Osteoblast (primary cell): ENCODE measurements at places on chromosomes 2 and 18. TPM values are rescaled to one million over a fixed set of nuclear protein-coding genes. Genes with fewer than 3 reads are reported as not detected.

DNA sequence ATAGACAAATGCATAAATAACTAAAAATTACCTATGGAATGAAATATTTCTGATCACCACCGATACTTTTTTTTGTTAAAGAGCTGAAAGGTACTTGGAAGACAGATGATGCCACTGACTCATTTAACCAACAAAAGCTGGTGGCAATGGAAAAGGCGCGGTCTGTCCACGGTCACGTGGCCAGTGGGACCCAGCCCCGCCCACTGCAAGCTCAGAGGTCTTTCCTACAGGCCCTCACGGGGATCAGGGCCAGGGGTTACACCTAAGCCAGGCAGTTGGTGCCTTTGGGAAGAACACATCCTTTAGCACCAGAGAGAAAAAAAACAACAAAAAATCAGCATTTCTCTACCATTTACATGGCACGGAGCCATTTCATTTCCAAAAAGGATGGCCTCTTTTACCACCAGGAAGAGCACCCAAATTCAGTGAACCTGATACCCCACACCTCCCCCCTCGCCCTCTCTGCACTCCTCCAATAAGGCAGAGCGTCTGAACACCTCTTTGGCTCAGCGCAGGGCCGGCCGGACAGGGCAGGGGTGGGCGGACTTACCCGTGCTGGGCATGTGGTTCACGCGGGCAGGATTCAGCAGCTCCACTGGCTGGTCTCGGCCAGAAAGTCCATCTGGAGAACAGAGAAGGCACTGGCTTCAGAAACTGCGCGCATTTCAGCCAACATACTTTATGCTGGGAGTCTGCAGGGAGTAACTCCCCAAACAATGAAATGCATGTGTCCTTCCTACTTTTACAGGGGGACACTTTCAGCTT is 164.6 kb downstream of the HDAC4 start:
- no peak overlapping the region for H3K27ac ChIP-seq
- no peak for DNase-seq
- peaks cover 2% of the 10 kb centered on the region for H3K36me3 ChIP-seq
- H3K4me3 ChIP-seq = no peak overlapping the region
- H3K4me1 ChIP-seq = no peaks in the 10 kb centered on the region

- peaks cover 25% of the 10 kb centered on the region for H3K4me1 ChIP-seq
- H3K27ac ChIP-seq = no peak overlapping the region
- no peaks in the 10 kb centered on the region for H3K27me3 ChIP-seq
- no peak for DNase-seq
These were observed 255.3 kb downstream of the CYP26B1 start for GRCh38 chr2:71892423-71892730.

GRCh38 chr2:397926-398325 is 110.0 kb upstream of the ALKAL2 start:
- DNase-seq = no peak
- H3K36me3 ChIP-seq = no peaks in the 10 kb centered on the region
- no peaks in the 10 kb centered on the region for H3K27me3 ChIP-seq
- H3K4me3 ChIP-seq = no peak overlapping the region

GRCh38 chr2:44748-45341 is 1.5 kb downstream of the FAM110C start:
- H3K27ac ChIP-seq = no peak overlapping the region
- no peaks in the 10 kb centered on the region for H3K4me1 ChIP-seq
- no peaks in the 10 kb centered on the region for H3K36me3 ChIP-seq
- no peak for DNase-seq
- H3K4me3 ChIP-seq = no peak overlapping the region

- H3K27ac ChIP-seq = no peak overlapping the region
- H3K27me3 ChIP-seq = no peaks in the 10 kb centered on the region
- H3K4me3 ChIP-seq = no peak overlapping the region
- no peak for DNase-seq
- H3K36me3 ChIP-seq = no peaks in the 10 kb centered on the region
These were observed 40.7 kb upstream of the NEMP2 start for GRCh38 chr2:190575263-190575662.

LOXHD1 gene
- not detected in 2 replicates for total RNA-seq

INPP4A gene
- total RNA-seq = 25.7 and 25.9 TPM in 2 replicates
